ENCODE measurements at places on chromosomes 13 and 19.

- no peak for DNase-seq
These were observed 20.0 kb downstream of the GARRE1 start for GRCh38 chr19:34274284-34274826.

DNA sequence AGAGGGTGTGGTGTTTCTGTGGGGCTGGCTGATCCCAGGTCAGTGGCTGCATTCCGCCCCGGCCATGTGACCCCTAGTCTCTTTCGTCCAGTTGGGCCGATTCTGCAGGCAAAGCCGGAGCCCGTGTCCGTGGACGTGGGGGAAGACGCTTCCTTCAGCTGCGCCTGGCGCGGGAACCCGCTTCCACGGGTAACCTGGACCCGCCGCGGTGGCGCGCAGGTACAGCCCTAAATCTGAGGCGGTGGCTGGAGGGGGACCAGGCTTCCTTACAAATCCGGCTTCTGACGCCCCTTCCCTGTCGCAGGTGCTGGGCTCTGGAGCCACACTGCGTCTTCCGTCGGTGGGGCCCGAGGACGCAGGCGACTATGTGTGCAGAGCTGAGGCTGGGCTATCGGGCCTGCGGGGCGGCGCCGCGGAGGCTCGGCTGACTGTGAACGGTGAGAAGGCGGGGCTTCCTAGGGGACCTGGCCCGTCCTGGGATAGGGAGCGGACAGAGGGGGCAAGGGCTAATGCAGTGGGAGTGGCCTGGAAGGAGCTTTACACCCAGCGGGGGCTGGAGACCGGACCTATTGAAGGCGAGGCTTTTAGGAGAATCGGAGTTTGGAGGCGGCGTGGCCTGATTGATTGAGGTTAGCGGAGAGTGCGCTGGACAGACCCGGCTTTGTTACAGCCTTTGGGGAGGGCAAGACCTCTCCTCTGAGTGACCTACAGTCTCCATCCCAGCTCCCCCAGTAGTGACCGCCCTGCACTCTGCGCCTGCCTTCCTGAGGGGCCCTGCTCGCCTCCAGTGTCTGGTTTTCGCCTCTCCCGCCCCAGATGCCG lies 4.3 kb downstream of the KIRREL2 start:
- no peak for DNase-seq

GRCh38 chr19:53771144-53771543 lies 53.0 kb downstream of the NLRP12 start:
- DNase-seq = no peak

GRCh38 chr13:45102136-45102507 lies 18.2 kb upstream of the GTF2F2 start:
- DNase-seq = no peak

- no peak for DNase-seq
These were observed 64.1 kb downstream of the ZNF429 start for GRCh38 chr19:21569494-21569865.

DNA sequence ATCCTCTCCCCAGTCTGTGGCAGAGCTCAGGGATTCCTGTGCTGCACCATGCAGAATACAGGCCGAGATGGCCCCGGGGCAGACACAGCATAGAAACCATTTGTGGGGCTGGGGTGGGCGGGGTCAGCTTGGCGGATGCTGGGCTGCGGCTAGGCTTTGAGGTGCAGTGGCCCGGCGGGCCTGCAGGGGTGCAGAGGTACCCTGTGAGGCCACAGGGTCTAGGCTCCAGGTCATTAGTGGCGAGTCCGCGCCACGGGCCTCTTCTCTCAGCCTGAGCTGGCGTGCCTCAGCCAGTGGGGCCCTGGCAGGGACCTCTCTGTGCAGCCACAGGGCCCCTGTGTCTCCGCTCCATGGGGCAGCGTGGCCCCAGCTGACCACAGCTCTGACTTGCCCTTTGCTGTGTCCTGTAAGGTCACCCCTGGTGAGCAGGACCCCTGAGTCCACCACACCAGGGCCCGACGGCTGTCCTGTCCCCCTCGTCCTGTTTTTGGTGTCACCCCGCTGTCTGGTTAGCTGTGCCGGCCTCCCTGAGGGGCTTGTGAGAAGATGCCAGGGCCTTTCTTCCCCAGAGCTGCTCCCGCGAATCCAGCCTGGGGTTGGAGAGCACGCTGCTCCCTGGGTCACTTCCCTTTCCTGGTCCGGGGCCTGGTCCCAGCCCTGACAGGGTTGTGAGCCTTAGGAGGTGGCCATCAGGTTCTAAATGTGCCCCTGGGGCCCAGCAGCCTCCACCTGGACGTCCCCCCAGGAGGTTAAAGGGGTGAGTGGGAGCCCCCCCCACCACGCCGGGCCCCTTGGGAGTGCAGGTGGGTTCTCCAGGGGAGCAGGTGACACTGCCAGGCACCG lies 12.1 kb downstream of the KDM4B start:
- no peak for DNase-seq

DNA sequence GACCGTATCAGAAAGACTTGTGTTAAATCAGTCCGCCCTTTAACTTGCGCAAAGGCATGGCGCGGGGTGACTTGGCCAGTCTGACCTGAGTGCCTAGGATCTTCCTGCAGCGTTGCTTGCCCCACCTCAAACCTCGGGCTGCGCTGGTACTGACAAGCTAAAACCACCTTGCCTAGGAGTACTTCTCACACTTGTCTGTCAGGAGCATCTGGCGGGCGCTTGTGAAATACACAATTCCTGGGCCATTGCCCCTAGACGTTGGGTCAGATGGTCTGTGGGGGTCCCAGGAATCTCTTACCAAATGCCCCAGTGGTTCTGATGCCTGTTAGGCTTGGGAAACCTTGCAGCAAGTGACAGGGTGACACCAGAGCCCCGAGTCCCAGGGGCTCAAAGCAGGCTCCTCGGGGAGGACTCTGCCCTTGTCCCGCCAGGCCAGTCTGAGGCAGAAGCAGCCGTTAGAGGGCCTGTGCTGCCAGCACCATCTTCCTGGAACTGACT lies 12.9 kb downstream of the CEBPG start:
- DNase-seq = no peak

DNA sequence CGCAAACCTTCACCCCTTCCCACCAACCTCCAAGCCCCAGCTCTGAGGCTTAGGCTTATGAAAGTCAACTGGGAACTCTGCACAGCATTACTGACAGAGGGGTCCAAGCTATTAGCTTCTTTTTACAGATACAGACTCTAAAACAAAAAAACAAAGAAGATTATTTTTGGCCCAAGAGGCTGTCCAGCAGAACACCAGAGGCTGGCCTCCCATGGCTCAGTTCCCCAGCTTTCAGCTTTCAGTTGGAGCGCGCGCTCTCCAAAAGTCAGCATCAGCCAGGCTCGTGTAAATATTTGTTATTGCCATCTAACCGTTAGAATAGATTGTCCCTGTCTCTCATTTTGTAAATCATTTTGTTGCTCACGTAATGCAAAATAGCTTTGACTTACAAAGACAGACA lies 58.4 kb downstream of the ZIC5 start:
- DNase-seq = no peak

DNA sequence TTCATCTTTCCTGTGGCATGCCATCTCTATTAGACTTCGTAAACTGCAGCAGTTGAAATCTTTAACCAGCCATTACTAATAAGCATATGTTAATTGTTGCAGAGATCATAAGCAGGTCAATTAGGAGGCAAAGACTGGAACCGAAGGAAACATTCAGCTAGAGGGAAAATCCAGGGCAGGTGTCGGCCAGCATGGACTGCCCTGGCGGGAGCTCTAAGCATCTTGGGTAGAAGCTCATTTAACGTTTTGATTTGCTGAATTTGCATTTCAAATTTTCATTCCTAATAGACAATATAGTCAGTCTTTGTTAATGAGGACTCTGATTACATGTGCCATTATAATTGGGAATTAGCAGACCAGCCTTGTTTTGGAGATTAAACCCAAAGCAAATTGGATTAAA lies 238.6 kb downstream of the POU4F1 start:
- no peak for DNase-seq

Data from HS-27A (cell line).